Activated T-helper 2 cell treated with anti-CD3 and anti-CD28 coated beads, Interferon-gamma antibody, Interleukin-2, Interleukin-4, amounts not matched to agents 10 μg/mL and 5 μg/mL and 100 μg/mL, durations not matched to agents 14 hours and 24 hours and 36 hours (primary cell): ENCODE measurements at places on chromosomes 12 and 14. TPM values are rescaled to one million over a fixed set of nuclear protein-coding genes. Genes with fewer than 3 reads are reported as not detected.
A peak's percentile ranks its signal among the peaks of the same experiment; 100 is the strongest.

GRCh38 chr12:131044760-131045381, 91.2 kb downstream of the ADGRD1 start:
- no peaks in the 10 kb centered on the region for H3K36me3 ChIP-seq
- H3K4me1 ChIP-seq, result no peaks in the 10 kb centered on the region
- H3K27ac ChIP-seq, result no peak overlapping the region

Gene DACT1
- total RNA-seq, result 6.6 and 7.8 TPM in 2 replicates

- no peak overlapping the region for H3K4me3 ChIP-seq
- no peaks in the 10 kb centered on the region for H3K4me1 ChIP-seq
- no peaks in the 10 kb centered on the region for H3K27me3 ChIP-seq
- no peak overlapping the region for H3K27ac ChIP-seq
- peaks cover 30% of the 10 kb centered on the region for H3K36me3 ChIP-seq
Observed at GRCh38 chr14:102909911-102910310, 12.6 kb upstream of the AMN start.

Gene GRIP1
- not detected in 2 replicates for total RNA-seq

GRCh38 chr14:104383088-104383995, 196.2 kb upstream of the C14orf180 start:
- H3K27me3 ChIP-seq, result no peaks in the 10 kb centered on the region
- no peak for DNase-seq
- H3K27ac ChIP-seq, result no peak overlapping the region
- no peak overlapping the region for H3K4me3 ChIP-seq

DNA sequence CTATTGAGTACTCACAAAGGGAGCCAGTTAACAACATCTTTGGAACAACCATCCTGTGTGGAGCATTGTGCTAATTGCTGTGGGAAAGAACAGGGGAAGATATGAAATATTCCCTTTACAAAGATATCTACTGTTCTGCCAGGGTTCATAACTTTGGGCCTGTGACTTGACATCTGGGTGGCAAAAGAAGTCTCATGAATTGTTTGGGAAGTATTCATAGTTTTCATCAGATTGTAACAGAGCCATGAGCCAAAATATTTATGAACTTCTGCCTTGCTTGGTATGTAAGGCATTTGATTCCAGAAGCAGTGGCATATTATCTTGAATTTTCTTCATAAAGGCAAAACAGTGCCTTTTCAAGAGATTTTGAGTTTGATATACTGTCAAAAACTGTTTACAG, 816.2 kb downstream of the DIO2 start:
- no peak overlapping the region for H3K27ac ChIP-seq
- H3K4me1 ChIP-seq, result no peaks in the 10 kb centered on the region
- no peak for DNase-seq
- no peaks in the 10 kb centered on the region for H3K36me3 ChIP-seq
- H3K27me3 ChIP-seq, result no peaks in the 10 kb centered on the region
- H3K4me3 ChIP-seq, result no peak overlapping the region

DNA sequence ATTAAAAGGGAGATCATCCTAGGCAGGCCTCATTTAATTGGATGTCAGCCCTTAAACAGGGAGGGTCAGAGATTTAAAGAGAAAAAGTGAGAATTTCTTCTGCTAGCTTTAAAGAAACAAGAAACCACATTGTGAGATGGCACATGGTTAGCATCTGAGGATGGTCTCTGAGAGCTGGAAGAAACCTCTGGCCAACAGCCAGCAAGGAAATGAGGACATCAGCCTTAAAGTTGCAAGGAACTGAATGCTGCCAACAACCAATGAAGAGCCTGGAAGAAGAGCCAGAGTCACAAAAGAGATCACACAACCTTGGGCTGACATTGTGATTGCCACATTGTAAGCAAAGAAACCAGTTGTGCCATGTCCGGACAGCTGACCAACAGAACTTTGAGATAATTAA, 17.5 kb upstream of the FAR2 start:
- H3K27ac ChIP-seq, result no peak overlapping the region
- no peaks in the 10 kb centered on the region for H3K4me1 ChIP-seq
- no peak for DNase-seq
- no peaks in the 10 kb centered on the region for H3K36me3 ChIP-seq
- H3K4me3 ChIP-seq, result no peak overlapping the region

- peaks cover 28% of the 10 kb centered on the region for H3K27me3 ChIP-seq
- H3K36me3 ChIP-seq, result no peaks in the 10 kb centered on the region
- no peaks in the 10 kb centered on the region for H3K4me1 ChIP-seq
- no peak for DNase-seq
Observed at GRCh38 chr12:480831-481816, 21.4 kb downstream of the B4GALNT3 start.

GRCh38 chr14:89259951-89260609, 157.0 kb downstream of the FOXN3 start:
- H3K4me3 ChIP-seq, result no peak overlapping the region
- H3K27ac ChIP-seq, result no peak overlapping the region
- H3K4me1 ChIP-seq, result peaks cover 15% of the 10 kb centered on the region
- H3K27me3 ChIP-seq, result no peaks in the 10 kb centered on the region
- H3K36me3 ChIP-seq, result peaks cover 28% of the 10 kb centered on the region
- no peak for DNase-seq

Gene PPHLN1
- total RNA-seq, result 91.5 and 96.4 TPM in 2 replicates

Gene IFNG-AS1
- total RNA-seq, result not detected in 2 replicates

Gene MRPL52
- 173 and 175 TPM in 2 replicates for total RNA-seq

DNA sequence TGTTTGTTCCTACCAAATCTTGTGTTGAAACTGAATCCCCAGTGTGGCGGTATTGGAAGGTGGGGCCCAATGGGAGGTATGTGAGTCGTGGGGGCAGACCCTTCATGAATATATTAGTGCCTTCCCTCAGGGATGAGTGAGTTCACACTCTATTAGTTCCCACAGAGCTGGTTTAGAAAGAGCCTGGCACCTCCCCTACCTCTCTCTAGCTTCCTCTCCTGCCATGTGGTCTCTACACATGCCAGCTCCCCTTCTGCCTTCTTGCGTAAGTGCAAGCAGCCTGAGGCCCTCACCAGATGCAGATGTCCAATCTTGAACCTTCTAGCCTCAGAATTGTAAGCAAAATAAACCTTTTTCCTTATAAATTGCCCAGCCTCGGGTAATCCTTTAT, 105.8 kb downstream of the SPTSSA start:
- no peaks in the 10 kb centered on the region for H3K36me3 ChIP-seq
- peaks cover 3% of the 10 kb centered on the region for H3K4me1 ChIP-seq
- no peak overlapping the region for H3K27ac ChIP-seq
- H3K4me3 ChIP-seq, result no peak overlapping the region
- no peak for DNase-seq
- H3K27me3 ChIP-seq, result no peaks in the 10 kb centered on the region

Gene SUOX
- total RNA-seq, result 19.9 and 21.2 TPM in 2 replicates

Gene ATP5F1B
- total RNA-seq, result 729 and 735 TPM in 2 replicates

GRCh38 chr12:56565510-56566101, 44.0 kb downstream of the RBMS2 start:
- H3K4me1 ChIP-seq, result peaks cover 18% of the 10 kb centered on the region
- DNase-seq, result no peak
- H3K36me3 ChIP-seq, result no peaks in the 10 kb centered on the region
- H3K27ac ChIP-seq, result peak overlapping the region; percentile 42
- no peaks in the 10 kb centered on the region for H3K27me3 ChIP-seq

DNA sequence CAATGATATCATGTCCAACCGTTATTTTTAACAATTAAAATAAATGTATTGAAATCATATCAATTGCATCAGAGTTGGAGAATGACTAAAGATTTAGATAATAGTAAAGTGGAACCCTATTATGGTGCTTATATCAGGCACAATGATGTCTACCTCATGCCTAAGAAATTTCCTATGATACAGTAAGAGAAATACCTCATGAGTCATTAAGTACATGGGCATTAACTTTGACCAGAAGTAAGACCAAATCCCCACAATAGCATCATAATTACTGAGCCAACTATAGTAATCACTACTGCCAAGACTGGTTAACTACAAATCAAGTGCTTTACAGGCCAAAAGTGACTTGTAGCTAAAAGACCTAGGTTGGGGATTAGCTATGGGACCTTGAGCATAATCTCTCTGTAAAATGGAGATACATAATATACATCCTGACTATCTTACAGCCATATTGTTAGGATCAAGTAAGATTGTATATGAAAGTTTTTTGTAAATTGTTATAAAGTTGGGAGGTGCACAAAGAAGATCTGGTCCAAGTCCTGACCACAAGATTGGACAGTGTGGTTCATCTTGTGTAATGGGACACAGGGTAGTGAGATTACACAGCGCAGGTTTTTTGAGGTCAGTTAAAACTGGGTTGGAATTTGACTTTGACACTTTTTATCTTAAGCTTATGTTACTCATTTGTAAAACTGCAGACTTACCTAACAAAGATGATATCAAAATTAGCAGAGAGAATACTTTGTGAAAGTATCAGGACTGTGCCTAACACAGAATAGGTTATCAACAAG, 60.5 kb downstream of the ERGIC2 start:
- DNase-seq, result no peak
- peaks cover 4% of the 10 kb centered on the region for H3K4me1 ChIP-seq
- no peak overlapping the region for H3K27ac ChIP-seq
- H3K27me3 ChIP-seq, result peaks cover under 1% of the 10 kb centered on the region
- H3K4me3 ChIP-seq, result no peak overlapping the region
- H3K36me3 ChIP-seq, result peaks cover 18% of the 10 kb centered on the region

GRCh38 chr12:24198936-24199671, 249.6 kb upstream of the SOX5 start:
- DNase-seq, result no peak
- H3K27me3 ChIP-seq, result no peaks in the 10 kb centered on the region
- no peaks in the 10 kb centered on the region for H3K36me3 ChIP-seq
- H3K4me1 ChIP-seq, result no peaks in the 10 kb centered on the region
- H3K4me3 ChIP-seq, result no peak overlapping the region

Gene PAPLN
- 0.67 and 0.75 TPM in 2 replicates for total RNA-seq

GRCh38 chr14:71514941-71515919, 417.0 kb upstream of the RGS6 start:
- H3K4me3 ChIP-seq, result no peak overlapping the region
- no peak for DNase-seq
- H3K27ac ChIP-seq, result no peak overlapping the region
- H3K4me1 ChIP-seq, result peaks cover 7% of the 10 kb centered on the region

Gene SLC5A8
- not detected in 2 replicates for total RNA-seq

DNA sequence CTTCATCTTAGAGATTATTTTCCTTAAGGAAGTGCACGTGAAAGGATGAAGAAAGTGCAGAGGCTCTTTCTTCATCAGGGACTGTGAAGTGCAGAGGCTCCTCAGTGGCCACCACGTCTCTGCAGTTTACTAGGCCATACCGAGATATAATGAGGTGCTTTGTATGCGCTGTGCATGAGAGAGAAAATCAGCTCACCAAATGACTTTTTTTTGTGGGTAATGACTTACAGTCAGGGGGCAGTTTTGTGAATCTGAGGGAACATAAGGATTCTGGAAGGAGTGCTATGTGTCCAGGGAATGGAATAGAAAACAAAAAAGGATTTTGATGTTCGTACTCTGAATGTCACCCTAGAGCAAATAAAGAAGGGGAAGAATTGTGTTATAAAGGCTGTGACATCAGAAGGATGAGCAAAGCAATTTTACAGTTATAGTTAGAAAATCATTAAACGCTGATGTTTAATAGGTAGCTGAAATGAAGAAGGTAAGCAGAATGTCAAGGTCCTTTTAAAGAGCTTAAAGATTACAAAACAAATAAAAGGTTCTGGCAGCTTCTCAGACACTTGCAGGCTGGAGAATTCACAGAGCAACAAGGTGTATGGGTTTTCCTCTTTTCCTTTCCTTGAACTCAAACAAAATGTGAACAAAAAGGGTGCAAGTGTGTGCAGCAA, 247.5 kb upstream of the NOVA1 start:
- H3K4me1 ChIP-seq, result no peaks in the 10 kb centered on the region
- H3K27ac ChIP-seq, result no peak overlapping the region
- DNase-seq, result no peak
